ENCODE measurements at places on chromosomes 4 and X. TPM values are rescaled to one million over a fixed set of nuclear protein-coding genes. Genes with fewer than 3 reads are reported as not detected.

NPY2R gene
- total RNA-seq, result not detected

RCHY1 gene
- 33.4 TPM for total RNA-seq

DNA sequence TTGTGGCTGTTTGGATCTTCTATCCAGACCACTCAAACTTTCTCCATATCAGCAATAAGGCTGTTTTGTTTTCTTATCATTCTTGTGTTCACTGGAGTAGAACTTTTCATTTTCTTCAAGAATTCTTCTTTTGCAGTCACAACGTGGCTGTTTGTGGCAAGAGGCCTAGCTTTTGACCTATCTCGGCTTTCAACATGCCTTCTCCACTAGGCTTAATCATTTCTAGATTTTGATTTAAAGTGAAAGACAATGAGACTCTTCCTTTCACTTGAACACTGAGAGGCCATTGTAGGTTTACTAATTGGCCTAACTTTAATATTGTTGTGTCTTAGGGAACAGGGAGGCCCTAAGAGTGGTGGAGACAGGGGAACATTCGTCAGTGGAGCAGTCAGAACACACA, 19.1 kb downstream of the FGF2 start:
- no peak for DNase-seq

DNA sequence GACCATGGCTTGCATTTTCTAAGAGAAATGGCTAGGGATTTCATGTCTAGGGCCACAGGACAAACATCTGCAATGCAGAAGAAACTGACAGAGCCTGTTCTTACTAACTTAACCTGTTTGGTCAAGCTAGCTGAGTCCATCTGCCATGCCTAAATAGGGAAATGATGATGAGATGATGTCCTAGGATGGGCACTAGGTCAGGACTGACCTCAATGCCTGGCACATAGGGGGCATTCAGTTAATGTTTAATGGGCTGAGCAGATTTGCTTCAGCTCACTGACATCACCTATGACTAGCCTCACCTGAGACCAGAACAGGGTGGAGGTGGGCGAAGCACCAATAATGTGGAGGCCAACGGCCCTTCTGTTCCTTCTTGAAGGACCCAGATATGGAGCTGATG, 174.2 kb upstream of the SCML1 start:
- DNase-seq, result no peak

DNA sequence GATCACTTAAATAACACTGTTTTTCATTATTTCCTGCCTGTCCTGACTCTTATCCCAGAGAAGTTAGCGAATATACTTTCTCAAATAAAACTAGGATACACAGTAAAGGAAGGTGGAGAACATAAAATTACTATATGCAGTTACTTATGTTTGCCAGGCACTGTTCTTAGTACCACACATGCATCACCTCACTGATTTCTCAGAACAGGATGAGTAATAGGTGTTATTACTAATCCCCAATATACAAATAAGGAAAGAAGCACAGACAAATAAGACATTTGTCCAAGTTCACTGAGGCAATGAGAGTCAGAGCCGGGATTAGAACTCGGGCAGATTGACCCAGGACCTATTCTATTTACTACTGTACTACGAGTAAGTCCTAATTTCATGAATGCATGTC, 91.7 kb downstream of the CORIN start:
- DNase-seq, result no peak

- DNase-seq, result no peak
Observed at GRCh38 chr4:143207555-143207954, 22.8 kb downstream of the USP38 start.

DNA sequence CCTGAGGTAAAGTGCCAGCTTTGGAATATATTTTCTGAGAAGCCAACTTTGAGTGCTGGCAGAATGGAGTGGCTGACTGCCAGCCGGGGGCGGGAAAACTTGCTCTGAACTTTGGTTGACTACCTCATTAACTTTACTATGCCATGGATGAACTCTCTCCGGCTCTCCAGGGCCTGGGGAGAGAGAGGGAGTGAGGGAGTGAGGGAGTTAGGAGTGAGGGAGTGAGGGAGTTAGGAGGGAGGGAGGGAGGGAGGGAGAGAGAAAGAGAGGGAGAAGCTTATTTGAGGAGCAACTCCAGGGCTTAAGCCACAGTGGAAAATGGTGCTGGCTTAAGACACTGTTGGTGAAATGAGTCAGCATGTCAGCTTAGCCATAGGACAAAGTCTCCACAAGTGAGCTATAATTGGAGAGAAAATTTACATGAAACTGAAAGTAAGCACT, 280.9 kb upstream of the RPS6KA3 start:
- no peak for DNase-seq

- DNase-seq, result no peak
Observed at GRCh38 chr4:169270810-169271691, at the start of gene SH3RF1. SH3RF1 (minus strand) TSS chr4:169270956; CDS start chr4:169269212, 1,744 bp downstream.

- no peak for DNase-seq
Observed at GRCh38 chr4:87330761-87331160, 8.1 kb upstream of the HSD17B13 start.
